ENCODE measurements at places on chromosomes 7 and 10. TPM values are rescaled to one million over a fixed set of nuclear protein-coding genes. Genes with fewer than 3 reads are reported as not detected.

The SUFU gene
- total RNA-seq, result 6.6 TPM

The SPDYE2B gene
- not detected for total RNA-seq

The FXYD4 gene
- total RNA-seq, result not detected

DNA sequence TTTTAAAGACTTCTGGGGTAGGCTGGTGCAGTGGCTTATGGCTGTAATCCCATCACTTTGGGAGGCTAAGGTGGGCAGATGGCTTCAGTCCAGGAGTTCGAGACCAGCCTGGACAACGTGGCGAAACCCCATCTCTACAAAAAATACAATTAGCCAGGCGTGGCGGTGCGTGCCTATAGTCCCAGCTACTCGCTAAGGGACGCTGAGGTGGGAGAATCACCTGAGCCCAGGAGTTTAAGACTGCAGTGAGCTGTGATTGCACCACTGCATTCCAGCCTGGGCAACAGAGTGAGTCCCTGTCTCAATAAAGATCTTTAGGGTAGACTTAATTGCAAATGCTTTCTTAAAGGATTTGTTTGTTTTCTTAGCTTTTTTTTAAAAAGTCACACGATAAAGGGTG lies 29.3 kb downstream of the PTPN12 start:
- no peak overlapping the region for H3K4me3 ChIP-seq
- H3K4me1 ChIP-seq, result peaks cover 50% of the 10 kb centered on the region
- no peaks in the 10 kb centered on the region for H3K27me3 ChIP-seq
- DNase-seq, result peak; percentile 19

The ARL4A gene
- 49.2 TPM for total RNA-seq

GRCh38 chr10:58219875-58220274 lies 47.8 kb downstream of the IPMK start:
- no peaks in the 10 kb centered on the region for H3K4me1 ChIP-seq
- no peak for DNase-seq
- H3K36me3 ChIP-seq, result no peaks in the 10 kb centered on the region
- H3K4me3 ChIP-seq, result no peak overlapping the region

DNA sequence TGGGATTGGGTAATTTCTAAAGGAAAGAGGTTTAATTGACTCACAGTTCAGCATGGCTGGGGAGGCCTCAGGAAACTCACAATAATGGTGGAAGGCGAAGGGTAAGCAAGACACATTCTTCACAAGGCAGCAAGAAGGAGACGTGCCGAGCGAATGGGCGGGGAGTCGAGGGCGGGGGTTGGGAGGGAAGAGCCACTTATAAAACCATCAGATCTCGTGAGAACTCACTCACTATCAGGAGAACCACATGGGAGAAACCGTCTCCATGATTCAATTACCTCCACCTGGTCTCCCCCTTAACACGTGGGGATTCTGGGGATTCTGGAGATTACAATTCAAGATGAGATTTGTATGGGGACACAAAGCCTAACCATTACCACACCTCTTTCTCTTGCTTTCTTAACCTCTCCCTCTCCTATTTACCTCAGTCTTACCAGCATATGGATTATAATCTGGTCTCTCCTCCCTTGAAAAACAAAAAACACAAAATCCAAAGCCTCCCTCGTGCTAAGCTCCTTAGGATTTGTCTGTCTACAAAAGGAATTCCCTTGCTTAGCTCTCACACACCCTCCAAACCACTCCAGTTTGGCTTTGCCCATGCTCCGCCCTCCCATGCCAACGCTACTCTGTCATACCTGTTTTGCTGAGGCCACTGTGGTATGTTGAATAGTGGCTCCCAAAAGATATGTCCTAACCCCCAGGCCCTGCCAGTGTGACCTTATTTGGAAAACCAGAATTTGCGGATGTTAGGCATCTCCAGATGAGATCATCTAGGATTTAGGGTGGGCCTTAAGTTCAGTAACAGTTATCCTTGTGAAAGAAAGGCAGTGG lies 19.6 kb upstream of the EFCAB10 start:
- H3K36me3 ChIP-seq, result no peaks in the 10 kb centered on the region
- DNase-seq, result peak; percentile 45
- H3K27me3 ChIP-seq, result no peaks in the 10 kb centered on the region
- peak overlapping the region; percentile 34 for H3K27ac ChIP-seq

DNA sequence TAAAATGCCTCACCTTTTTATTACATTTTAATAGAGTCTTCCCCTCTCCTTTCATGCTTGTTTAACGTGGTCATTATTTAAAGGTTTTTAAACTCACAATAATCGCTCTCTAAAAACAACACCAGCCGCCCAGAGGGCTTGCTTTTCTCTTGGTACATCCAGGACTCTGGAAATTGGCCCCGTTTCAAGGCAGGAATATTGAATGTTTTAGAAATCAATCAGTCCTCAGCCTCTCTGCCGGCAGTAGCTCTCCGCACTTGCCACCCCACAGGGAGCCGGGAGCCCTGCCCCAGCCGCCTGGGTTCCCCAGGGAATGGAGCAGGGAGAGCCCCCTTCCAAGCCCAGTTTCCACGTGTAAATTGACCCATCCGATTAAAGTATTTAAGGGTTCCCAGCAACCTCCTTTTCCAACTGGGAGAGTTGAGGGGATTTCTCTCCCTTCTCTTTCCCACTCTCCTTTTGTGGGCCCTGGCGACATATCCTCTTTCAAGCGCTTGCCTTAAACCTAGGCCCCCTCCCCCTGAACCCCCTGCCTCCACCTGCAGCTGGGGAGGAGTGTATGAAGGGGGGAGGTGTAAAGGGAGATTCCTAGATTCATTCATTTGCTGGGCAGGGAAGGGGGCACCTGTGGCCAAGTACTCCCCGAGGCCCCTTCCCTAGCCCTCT lies 1.9 kb downstream of the FGF8 start:
- peak overlapping the region; percentile 57 for H3K4me3 ChIP-seq
- peaks cover 71% of the 10 kb centered on the region for H3K27me3 ChIP-seq
- H3K27ac ChIP-seq, result no peak overlapping the region
- H3K4me1 ChIP-seq, result peaks cover 48% of the 10 kb centered on the region

DNA sequence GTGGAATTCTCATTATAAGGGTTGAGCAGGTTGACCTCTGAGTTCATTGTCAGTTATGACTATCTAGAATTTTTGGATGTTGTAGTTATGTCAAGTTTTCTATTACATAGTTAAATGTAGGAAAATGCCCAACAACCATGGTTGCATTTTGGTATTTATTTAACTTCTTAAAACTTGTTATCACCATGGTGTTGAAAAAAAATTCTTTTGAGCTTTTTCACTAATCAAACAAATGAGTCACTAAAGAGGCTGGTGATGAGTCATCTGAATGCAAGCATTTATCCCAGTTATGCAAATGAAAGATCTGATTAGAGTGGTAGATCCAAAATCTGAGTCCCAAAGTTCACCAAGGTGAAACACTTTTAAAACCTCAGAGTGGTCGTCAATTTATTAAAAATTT lies 624.7 kb upstream of the IGFBP3 start:
- no peak for DNase-seq
- H3K4me1 ChIP-seq, result 0 out of 2 replicates have a peak, but pooled peaks cover 11% of the 10 kb centered on the region
- no peaks in the 10 kb centered on the region for H3K27me3 ChIP-seq
- no peak overlapping the region for H3K27ac ChIP-seq
- no peak overlapping the region for H3K4me3 ChIP-seq

Data from GM23338 (cell line).